Pons (tissue), 1 donor: ENCODE measurements at places on chromosomes 16 and 17.

DNA sequence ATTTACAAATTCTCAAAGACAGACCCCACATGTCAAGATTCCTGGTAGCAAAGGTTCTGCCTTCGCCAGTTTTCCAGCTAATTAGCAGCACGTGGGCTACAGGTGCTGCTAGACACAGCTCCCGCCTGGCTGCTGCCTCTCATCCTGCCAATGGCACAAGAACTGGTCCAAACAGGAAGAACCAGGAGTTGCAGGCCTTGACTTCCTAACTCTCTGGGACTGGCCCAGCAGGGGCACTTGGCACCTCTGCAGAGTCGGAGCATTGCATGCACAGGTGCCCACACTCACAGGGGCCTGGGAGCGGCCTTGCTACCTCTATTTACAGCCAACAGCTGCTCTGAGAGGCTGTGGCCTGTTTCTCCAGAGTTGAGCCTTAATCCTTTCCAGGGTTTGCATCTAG lies 39.6 kb downstream of the TK2 start:
- DNase-seq = no peak

GRCh38 chr17:31582151-31582907 lies 190.9 kb downstream of the RAB11FIP4 start:
- peak; percentile 69 for DNase-seq

- no peak for DNase-seq
Observed at GRCh38 chr17:10699856-10700255, 2.5 kb downstream of the ADPRM start.

GRCh38 chr16:24917891-24918290 lies 72.1 kb downstream of the SLC5A11 start:
- no peak for DNase-seq

GRCh38 chr17:6279659-6280058 lies 155.3 kb downstream of the AIPL1 start:
- DNase-seq = no peak

DNA sequence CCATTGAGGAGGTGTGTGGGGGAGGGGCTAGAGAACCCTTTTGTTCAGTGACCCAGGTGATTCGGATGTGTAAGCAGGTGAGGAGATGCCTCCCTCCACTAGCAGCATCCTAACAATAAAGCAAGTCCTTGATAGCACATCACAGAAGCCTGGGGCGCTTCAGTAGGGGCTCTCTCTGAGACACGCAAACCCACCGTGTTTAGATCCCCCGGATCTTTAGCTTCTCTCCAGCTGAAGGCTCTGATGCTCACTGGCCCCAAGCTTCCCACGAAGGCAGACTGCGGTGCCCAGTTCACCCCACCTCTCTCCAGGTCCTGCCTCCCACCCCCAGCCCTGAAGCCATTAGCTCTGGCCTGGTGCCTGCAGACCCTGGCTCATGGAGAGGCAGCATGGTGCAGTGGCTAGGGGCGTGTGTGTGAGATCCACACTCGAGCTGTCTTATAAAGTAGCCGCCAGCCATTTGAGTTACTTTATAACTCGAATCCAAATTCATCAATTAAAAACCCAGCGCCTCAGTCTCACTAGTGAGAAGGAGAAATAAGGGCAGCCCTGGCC lies 204.7 kb upstream of the TNRC6C start:
- DNase-seq = no peak

GRCh38 chr16:11406177-11406560 lies 60.9 kb downstream of the RMI2 start:
- DNase-seq = no peak

GRCh38 chr17:3835410-3836229 lies 10.4 kb downstream of the NCBP3 start:
- DNase-seq = no peak

GRCh38 chr16:23182679-23183542 lies at the start of gene SCNN1G:
Gene SCNN1G, plus strand, starts transcription at chr16:23182745. Its CDS starts 3,527 bp downstream, at chr16:23186272.
- no peak for DNase-seq

GRCh38 chr17:64688481-64688880 lies 26.4 kb upstream of the SMURF2 start:
- DNase-seq = no peak
